H4 (cell line): ENCODE measurements at places on chromosomes 7 and 10. TPM values are rescaled to one million over a fixed set of nuclear protein-coding genes. Genes with fewer than 3 reads are reported as not detected.

STRIP2 gene
- 2.2 and 3.7 TPM in 2 replicates for total RNA-seq

ACSM6 gene
- total RNA-seq: not detected in 2 replicates

POLR2J gene
- 42.0 and 53.2 TPM in 2 replicates for total RNA-seq

HTR5A gene
- total RNA-seq: not detected in 2 replicates

CDHR3 gene
- 0.58 and 1.7 TPM in 2 replicates for total RNA-seq

VGF gene
- 3.6 and 7.1 TPM in 2 replicates for total RNA-seq

BLNK gene
- 0.10 TPM in 1 of 2 replicates, not detected in the other for total RNA-seq
